ENCODE measurements at places on chromosomes 5 and 9.
A peak's percentile ranks its signal among the peaks of the same experiment; 100 is the strongest.

DNA sequence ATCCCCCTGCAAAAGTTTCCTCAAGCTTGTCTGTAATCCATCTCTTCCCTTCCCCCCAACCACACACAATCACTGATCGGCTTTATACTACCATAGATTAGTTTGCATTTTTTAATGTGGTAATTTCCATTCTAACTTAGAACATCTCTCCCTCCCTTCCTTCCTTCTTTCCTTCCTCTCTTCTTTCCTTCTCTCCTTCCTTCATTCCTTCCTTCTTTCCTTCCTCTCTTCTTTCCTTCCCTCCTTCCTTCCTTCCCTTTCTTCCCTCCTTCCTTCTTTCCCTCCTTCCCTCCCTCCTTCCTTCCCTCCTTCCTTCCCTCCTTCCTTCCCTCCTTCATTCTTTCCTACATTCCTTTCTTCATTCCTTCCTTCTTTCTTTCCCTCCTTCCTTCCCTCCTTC is 166.2 kb upstream of the MSX2 start:
- no peaks in the 10 kb centered on the region for H3K36me3 ChIP-seq
- no peak for DNase-seq
- no peak overlapping the region for H3K4me3 ChIP-seq
- H3K27ac ChIP-seq: no peak overlapping the region
- peaks cover 13% of the 10 kb centered on the region for H3K4me1 ChIP-seq
- H3K27me3 ChIP-seq: no peaks in the 10 kb centered on the region

GRCh38 chr9:92749071-92749933 is 15.3 kb downstream of the BICD2 start:
- peaks cover 32% of the 10 kb centered on the region for H3K4me1 ChIP-seq
- no peak overlapping the region for H3K4me3 ChIP-seq
- DNase-seq: no peak
- no peaks in the 10 kb centered on the region for H3K36me3 ChIP-seq
- H3K27ac ChIP-seq: no peak overlapping the region
- H3K27me3 ChIP-seq: no peaks in the 10 kb centered on the region

DNA sequence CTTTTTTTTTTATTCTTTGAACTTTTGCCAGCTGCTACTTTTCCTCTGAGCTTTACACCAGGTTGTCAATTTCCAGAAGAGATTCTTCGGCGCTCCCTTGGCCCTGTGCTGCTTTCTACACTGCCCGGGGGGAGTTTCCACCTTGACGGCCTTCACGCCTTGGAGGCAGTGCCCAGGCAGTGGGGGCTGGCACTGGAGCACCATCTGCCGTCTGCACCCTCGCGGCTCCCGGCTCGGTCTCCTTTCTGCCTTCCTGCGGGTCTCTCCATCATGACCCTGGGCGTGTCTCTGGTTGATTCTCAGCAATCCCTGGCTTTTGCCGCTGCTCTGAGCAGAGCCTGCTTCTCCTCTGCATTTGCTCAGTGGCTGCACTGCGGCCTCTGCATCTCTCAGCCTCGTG is 2.9 kb downstream of the SLC6A18 start:
- H3K4me1 ChIP-seq: no peaks in the 10 kb centered on the region
- no peak for DNase-seq
- H3K27me3 ChIP-seq: no peaks in the 10 kb centered on the region
- no peak overlapping the region for H3K27ac ChIP-seq
- H3K36me3 ChIP-seq: no peaks in the 10 kb centered on the region

DNA sequence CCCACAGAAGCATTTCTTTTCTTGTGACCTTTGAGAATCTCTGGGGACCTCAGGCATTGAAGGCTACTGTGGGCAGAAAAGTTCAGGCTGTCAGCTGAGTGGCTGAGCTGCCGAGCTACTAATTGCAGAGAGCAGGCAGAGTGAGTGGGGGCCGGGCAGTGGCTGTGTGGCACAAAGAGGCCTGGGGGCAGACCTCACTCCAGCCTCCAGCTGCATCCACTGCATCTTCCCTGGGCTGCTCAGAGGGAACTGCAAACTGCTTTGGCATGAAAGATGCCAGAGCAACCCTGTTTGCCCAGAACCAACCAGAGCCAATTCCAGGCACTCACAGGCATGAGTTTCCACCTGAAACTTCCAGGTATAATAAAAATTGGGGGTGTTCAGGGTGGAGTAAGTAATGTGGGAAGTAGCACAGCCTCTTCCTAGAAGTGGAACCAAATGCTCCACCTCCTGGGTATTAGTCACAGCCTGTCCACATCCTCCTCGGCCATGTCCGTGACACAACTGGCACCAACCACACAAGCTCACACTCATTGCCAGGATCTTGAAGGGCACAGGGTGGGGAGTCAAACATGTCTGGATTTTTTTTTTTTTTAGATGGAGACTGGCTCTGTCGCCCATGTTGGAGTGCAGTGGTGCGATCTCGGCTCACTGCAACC is 548.9 kb downstream of the BNC2 start:
- peaks cover 5% of the 10 kb centered on the region for H3K4me1 ChIP-seq
- no peaks in the 10 kb centered on the region for H3K27me3 ChIP-seq
- DNase-seq: peak; percentile 72
- no peak overlapping the region for H3K27ac ChIP-seq
- no peak overlapping the region for H3K4me3 ChIP-seq
- H3K36me3 ChIP-seq: no peaks in the 10 kb centered on the region

DNA sequence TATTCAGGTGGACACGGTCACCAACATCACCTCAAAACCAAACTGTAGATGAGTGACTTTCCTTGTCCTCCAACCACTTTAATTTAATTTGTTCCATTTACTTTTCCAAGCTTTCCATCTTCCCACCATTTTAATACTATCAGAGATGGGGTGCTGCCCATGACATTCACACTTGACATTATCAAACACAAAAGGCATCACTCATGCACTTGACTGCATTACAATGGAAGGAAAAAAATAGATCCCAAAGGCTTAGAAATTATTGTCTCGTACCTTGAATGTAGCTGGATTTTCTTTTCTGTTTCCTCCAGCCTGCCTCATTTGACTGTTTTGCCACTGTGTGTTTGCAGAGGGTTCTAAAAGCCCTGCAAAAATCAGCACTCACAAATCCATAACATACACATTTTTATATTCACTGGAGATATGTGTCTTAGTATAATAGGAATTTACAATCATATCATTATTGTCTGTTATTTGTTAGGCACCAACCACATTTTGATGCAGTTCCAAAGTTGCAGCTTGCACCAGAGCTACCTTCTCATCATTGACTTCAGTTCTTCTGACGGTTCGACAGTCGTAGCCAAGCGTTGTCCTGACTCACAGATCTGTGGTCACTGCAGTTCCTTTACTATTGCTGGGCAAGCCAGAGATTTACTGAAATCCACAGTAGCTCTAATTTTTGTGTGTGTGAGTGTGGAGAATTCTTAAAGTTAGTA is 712.3 kb upstream of the WWC1 start:
- DNase-seq: peak; percentile 91
- no peaks in the 10 kb centered on the region for H3K36me3 ChIP-seq
- no peak overlapping the region for H3K4me3 ChIP-seq

DNA sequence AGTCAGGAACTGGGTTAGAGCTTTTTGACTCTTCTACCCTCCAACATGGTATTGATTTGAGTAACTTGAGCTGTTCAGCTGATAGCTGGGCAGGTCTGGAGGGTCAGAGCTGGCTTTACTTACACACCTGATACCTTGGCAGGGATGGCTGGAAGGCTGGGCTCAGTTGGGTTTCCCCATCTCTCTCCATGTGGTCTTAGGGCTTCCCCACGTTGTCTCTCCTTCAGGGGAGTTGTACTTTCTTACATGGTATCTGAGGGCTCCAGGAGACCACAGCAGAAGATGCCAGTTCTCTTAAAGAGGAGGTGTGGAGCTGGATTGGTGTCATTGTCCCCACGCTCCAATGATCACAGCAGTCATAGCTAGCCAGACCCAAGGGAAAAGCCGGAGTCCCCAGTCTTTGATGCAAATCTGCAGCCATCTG is 25.6 kb downstream of the ISOC1 start:
- no peaks in the 10 kb centered on the region for H3K36me3 ChIP-seq
- no peaks in the 10 kb centered on the region for H3K27me3 ChIP-seq
- no peak overlapping the region for H3K27ac ChIP-seq
- DNase-seq: no peak

- no peak overlapping the region for H3K4me3 ChIP-seq
- no peak overlapping the region for H3K27ac ChIP-seq
- DNase-seq: no peak
- H3K36me3 ChIP-seq: no peaks in the 10 kb centered on the region
These were observed 4.2 kb upstream of the UNC5A start for GRCh38 chr5:176806137-176806536.

DNA sequence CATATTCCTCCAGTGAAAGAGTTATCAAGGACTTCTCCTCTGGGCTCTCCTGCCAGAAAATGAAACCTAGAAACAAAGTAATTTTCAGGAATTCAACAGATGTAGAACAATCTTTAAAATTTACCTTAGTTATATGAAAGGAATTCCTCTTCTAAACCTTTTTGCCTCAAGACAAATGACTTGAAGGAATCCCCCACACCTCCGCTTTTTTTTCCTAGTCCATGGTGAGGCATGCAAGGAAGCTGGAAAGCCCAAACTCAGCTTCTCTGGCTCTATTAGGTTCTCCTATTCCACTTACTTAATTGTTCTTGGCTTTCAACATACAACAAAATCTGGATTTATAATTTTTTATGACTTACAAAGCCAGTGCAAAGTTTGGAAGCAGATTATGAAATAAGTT is 27.2 kb downstream of the C6 start:
- no peak for DNase-seq
- no peaks in the 10 kb centered on the region for H3K27me3 ChIP-seq
- H3K36me3 ChIP-seq: no peaks in the 10 kb centered on the region
- H3K27ac ChIP-seq: no peak overlapping the region
- no peak overlapping the region for H3K4me3 ChIP-seq
- no peaks in the 10 kb centered on the region for H3K4me1 ChIP-seq

GRCh38 chr5:126268697-126269315 is 154.4 kb upstream of the GRAMD2B start:
- peak; percentile 44 for DNase-seq
- H3K27me3 ChIP-seq: peaks cover 3% of the 10 kb centered on the region
- no peaks in the 10 kb centered on the region for H3K4me1 ChIP-seq
- H3K4me3 ChIP-seq: no peak overlapping the region
- H3K36me3 ChIP-seq: no peaks in the 10 kb centered on the region

GRCh38 chr5:81825237-81825636 is 74.3 kb upstream of the SSBP2 start:
- no peak overlapping the region for H3K27ac ChIP-seq
- no peaks in the 10 kb centered on the region for H3K36me3 ChIP-seq
- no peak overlapping the region for H3K4me3 ChIP-seq
- no peaks in the 10 kb centered on the region for H3K27me3 ChIP-seq
- H3K4me1 ChIP-seq: no peaks in the 10 kb centered on the region
